ENCODE measurements at places on chromosomes 7 and 10.

GRCh38 chr7:31971049-31971667, 99.0 kb downstream of the PDE1C start:
- H3K27ac ChIP-seq = no peak overlapping the region
- H3K36me3 ChIP-seq = no peaks in the 10 kb centered on the region
- peaks cover 51% of the 10 kb centered on the region for H3K4me1 ChIP-seq
- no peak overlapping the region for H3K4me3 ChIP-seq
- DNase-seq = no peak
- no peaks in the 10 kb centered on the region for H3K27me3 ChIP-seq

DNA sequence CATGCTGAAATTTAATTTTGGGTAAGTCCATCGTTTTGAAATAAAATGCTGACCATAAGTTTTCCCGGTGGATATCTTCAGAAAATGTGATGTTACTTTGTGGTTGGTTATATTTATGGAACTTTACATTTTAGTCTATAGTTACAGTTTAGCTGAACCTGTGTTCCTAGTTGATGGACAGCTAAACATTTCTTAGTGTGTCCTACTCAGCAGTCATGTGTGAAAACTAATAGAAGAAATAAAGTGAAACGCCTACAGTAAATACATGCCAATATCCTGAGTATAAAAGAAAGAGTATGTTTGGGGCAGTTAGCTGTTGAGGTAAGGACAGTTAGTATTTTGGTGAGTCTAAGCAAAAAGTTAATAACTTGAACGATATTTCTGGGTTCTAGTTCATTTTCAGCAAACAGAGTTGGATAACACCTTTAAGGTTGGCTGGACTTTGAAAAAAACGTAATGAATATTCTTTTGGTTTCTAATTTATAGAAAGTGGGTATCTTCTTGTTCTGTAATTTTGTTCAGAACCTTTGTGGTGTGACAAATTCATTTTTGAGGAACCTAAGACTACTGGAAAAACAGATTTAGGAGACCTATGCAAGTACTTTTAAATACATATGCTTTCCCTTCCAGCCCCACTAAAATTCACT, 28.7 kb downstream of the LCOR start:
- no peak overlapping the region for H3K27ac ChIP-seq
- peaks cover 16% of the 10 kb centered on the region for H3K36me3 ChIP-seq
- no peak overlapping the region for H3K4me3 ChIP-seq
- DNase-seq = no peak
- H3K4me1 ChIP-seq = peaks cover 62% of the 10 kb centered on the region

DNA sequence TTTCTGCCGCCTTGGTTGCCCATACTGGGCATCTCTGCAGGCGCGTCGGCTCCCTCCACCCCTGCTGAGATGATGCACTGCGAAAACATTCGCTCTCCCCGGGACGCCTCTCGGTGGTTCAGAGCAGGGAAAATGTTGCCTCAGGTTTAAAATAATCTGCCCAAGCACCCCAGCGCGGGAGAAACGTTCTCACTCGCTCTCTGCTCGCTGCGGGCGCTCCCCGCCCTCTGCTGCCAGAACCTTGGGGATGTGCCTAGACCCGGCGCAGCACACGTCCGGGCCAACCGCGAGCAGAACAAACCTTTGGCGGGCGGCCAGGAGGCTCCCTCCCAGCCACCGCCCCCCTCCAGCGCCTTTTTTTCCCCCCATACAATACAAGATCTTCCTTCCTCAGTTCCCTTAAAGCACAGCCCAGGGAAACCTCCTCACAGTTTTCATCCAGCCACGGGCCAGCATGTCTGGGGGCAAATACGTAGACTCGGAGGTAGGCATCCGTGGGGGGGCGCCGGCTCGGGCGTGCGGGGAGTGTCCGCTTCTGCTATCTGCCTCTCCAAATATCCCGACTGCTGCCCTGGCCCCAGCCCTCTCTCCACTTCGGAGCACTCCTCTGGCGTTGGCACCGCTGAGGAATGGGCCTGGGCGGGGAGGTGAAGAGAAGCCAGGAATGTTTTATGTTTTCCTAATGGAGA, at the start of gene CAV1:
Gene CAV1 (plus strand): TSS at position 428 of the 689 bp plus-strand sequence. CDS start 27 bp downstream, at position 455.
- H3K27me3 ChIP-seq = no peaks in the 10 kb centered on the region
- peaks cover 76% of the 10 kb centered on the region for H3K4me1 ChIP-seq
- peak; percentile 93 for DNase-seq
- peak within 1 kb of the TSS; percentile 98 for H3K27ac ChIP-seq
- peak within 1 kb of the TSS; percentile 83 for H3K4me3 ChIP-seq

- H3K27me3 ChIP-seq = no peaks in the 10 kb centered on the region
- no peak for DNase-seq
- H3K4me3 ChIP-seq = no peak overlapping the region
- H3K4me1 ChIP-seq = peaks cover 21% of the 10 kb centered on the region
Measured at GRCh38 chr10:78619896-78620295, 448.9 kb upstream of the ZMIZ1 start.

All from left ventricle myocardium inferior (tissue), 1 donor.